Stimulated activated CD4-positive, alpha-beta T cell treated with anti-CD3 and anti-CD28 coated beads, TNF-alpha, amount 100 ng/mL, for 1 hour (primary cell): ENCODE measurements at places on chromosomes 13 and 19.

- DNase-seq = no peak
Measured at GRCh38 chr19:48558018-48558684, 6.2 kb downstream of the SULT2B1 start.

DNA sequence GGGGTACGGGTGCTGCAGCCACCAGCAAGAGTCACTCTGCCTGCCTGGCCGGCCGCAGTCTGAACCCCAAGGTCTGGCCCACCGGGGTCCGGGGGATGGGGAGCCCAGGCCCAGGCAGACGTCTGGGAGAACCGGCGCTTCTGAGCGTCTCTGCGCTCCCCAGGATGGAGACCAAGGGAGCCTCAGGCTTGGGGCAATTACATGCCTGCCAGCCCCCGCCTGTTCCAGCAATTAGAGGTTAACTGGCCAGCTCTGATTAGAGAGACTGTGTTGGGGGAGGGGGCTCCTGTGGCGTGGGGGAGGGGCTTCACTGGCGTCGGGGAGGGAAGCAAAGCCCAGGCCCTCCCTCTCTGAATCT, 11.9 kb downstream of the MEIS3 start:
- no peak for DNase-seq

DNA sequence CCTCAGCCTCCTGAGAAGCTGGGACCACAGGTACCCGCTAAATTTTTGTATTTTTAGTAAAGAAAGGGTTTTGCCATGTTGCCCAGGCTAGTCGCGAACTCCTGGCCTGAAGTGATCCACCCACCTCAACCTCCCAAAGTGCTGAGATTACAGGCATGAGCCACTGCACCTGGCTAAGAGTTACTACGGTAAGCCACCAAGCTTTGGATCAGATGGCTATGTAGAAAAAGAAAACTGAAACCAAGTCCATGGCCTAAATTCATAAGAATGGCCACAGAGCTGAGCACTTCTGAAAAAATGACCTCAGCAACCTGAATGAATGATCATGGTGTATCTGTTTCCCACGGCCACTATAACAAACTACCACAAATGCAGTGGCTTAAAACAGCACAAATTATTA, 9.4 kb downstream of the OPA3 start:
- DNase-seq = no peak

- DNase-seq = no peak
Measured at GRCh38 chr13:46552303-46552682, 677 bp upstream of the LRCH1 start.
